ENCODE measurements at places on chromosomes 12 and 14. TPM values are rescaled to one million over a fixed set of nuclear protein-coding genes. Genes with fewer than 3 reads are reported as not detected.

GRCh38 chr14:57390806-57391516 is 575 bp downstream of the NAA30 start:
- peak; percentile 53 for DNase-seq

Gene GUCY2C
- not detected for total RNA-seq

Gene SCARB1
- 7.2 TPM for total RNA-seq

Gene SPX
- total RNA-seq, result 0.36 TPM

Gene MUCL1
- not detected for total RNA-seq

DNA sequence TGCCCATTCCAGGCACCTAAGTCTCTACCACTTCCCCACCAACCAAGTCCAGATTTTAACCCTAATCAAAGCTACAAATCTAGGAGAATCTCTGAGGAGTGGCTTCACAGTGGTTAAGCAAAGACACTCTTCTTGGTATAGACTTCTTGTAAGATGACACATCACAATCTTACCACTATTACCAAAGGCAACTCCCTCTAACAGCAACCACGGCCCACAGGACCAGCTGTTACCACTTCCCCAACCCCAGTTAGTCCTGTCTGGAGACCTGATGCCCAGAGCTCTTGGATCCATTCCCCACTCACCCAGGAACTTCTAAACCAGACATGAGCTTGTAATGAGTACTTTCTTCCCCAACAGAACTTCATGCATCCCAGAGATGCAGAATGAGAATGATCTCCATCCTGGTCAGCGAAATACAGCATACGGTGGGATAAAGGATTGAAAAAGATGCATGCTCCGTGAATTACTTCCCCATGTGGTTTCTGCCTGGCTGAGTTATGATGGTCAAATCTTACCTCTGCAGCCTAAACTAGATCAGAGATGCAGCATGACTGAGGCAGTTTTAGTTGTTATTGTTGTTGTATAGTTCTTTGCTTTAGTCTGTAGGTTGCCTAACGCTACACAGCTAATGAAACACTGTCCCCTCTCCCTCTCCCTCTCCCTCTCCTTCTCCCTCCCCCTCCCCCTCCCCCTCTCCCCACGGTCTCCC is 87.7 kb upstream of the FOXN3 start:
- DNase-seq, result no peak

- DNase-seq, result no peak
Measured at GRCh38 chr12:89935850-89936249, 227.2 kb upstream of the ATP2B1 start.

DNA sequence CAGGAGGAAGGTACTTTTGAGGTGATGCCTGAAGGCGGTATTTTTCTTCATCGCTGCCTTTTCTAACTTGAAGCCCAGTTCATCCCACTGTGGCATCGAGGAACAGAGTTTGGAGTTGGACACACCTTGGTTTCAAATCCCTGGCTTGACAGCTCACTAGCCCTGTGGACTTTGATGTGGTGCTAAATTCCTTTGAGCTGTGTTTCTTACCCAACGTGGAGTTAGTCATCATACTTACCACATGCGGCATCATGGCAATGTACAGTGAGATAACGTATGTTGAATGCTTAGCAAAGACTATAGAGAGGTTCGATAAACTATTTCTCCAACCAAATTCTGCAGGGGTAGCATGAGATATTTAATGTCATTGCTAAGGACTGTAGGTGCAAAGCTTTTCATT is 3.4 kb downstream of the PLEKHG3 start:
- DNase-seq, result no peak

DNA sequence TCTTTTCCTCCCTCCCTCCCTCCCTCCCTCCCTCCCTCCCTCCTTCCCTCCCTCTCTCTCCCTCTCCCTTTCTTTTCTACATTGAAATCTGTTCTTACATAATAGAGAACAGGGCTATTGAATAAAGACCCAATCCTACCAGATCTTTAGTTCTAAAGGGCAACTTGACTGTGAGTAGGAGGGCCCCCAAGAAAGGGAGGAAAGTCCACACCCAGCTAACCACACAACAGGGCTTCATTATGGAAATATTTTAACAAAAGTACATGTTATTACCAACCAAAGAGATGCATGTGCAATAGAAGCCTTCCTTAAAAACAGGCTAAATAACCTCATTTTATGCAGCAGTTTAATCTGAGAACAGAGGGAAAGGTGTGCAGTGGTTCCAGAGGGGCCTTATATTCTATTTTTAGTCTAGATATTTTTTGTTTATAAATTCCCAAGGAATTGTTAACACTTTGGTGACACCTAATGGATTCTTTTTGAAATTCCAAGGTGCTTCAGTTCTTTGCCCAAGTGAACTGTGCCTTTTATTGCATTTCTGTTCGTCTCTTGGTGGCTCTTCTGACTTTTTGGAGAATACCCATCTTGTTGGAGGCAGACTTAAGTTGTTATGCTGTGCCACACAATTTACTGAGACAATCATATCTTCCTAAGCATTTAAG is 63.0 kb downstream of the GNS start:
- no peak for DNase-seq

DNA sequence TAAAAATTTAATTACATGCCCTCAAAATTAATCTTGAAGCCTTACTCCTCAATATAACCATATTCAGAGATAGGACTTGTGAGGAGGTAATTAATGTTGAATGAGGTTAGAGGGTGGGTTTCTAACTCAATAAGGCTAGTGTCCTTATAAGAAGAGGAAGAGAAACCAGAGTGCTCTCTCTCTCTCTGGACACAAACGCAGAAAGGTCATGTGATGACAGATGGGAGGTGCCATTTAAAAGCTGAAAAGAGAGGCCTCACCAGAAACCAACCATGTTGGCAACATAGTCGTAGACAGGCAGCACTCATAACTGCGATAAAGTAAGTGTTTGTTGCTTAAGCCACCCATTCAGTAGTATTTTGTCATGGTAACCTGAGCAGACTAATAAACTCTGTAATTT is 378.5 kb upstream of the LMO3 start:
- no peak for DNase-seq

DNA sequence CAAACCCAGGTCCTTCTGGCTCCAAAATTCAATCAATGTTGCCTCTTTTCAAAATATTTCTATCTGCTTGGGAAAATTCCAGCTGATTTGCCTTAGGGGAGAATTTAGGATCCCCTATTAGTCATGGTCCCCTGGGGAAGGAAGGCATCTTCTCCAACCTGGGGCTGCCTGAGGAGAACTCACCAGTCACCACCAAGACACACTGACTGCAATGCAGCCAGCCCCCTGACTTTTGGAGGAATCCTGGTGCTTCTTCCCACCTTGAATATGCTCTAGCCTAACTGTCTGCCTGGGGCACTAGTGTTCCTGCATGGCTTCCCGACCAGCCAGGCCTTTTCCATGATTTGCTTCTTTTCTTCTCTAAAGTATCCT is 71.8 kb upstream of the BCL2L14 start:
- no peak for DNase-seq

GRCh38 chr14:44962334-44963043 is 499 bp downstream of the TOGARAM1 start:
- no peak for DNase-seq

DNA sequence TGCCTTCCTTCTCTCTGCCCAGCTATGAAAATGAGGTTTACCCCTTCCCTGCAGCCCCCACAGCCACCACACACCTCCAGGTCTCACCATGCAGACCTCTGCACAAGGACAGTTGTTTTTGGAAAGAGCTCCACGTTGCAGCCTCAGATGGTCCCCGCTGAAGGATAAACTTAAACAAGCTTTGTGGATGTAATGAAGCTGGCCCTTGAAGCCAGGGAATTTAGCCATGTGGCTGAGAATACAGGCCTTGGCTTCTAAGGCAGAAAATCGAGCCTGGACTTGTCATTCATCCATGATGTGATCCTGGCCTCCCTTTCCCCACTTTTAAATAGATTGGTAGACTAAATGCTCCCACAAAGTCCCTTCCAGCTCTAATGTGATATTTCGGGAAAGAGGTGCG is 79.4 kb downstream of the TBX3 start:
- DNase-seq, result no peak
